Psoas muscle (tissue), 8 donors: ENCODE measurements at places on chromosomes 1 and 21. TPM values are rescaled to one million over a fixed set of nuclear protein-coding genes. Genes with fewer than 3 reads are reported as not detected.

The CYP4Z1 gene
- 1.3 TPM for total RNA-seq

The OR14I1 gene
- not detected for total RNA-seq

The CYP4A22 gene
- not detected for total RNA-seq

The SLC45A3 gene
- total RNA-seq, result 0.32 TPM

The C1orf226 gene
- total RNA-seq, result 0.28 TPM

The ZNF593OS gene
- 2.2 TPM for total RNA-seq

GRCh38 chr1:57192222-57192621 lies 226.4 kb upstream of the C8B start:
- no peak for DNase-seq

GRCh38 chr21:33801424-33802405 lies 113.9 kb downstream of the ATP5PO start:
- no peak for DNase-seq

GRCh38 chr21:44455524-44456213 lies 359 bp downstream of the LRRC3 start:
- no peak for DNase-seq

GRCh38 chr1:115620453-115620852 lies 21.3 kb upstream of the VANGL1 start:
- no peak for DNase-seq

- DNase-seq, result no peak
Measured at GRCh38 chr1:210702506-210702905, 373.8 kb downstream of the HHAT start.

- no peak for DNase-seq
Measured at GRCh38 chr1:223654083-223654482, 11.4 kb downstream of the CAPN8 start.

GRCh38 chr1:200899954-200900867 lies 5.5 kb downstream of the INAVA start:
- DNase-seq, result no peak

GRCh38 chr1:226405411-226405988 lies 2.4 kb downstream of the PARP1 start:
- no peak for DNase-seq

DNA sequence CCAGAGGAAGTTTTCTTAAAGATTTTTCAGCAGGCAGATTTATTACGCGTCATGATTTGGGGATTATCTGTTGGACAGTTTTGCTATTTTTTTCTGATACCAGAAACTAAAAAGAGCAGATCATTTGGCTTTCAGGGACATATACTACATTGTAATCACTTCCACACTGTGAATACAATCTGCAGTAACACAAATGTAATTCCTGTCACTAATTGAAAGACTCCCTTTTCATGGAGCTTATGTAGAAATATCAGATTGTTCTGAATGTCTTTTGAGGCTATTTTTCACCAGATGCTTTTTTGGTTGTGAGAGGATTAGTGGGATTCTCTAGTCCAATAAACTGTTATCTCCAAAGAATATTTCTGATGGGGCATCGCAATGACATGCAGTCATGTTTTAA lies 464.2 kb downstream of the DISC1 start:
- no peak for DNase-seq

GRCh38 chr1:242178924-242179708 lies 180.2 kb upstream of the MAP1LC3C start:
- DNase-seq, result no peak

- no peak for DNase-seq
Measured at GRCh38 chr1:51154776-51155175, 52.7 kb downstream of the C1orf185 start.
